NCI-H69 (cell line): ENCODE measurements at places on chromosomes 6 and 20.

GRCh38 chr6:170152124-170152926 lies 138.6 kb downstream of the DLL1 start:
- no peak for DNase-seq

GRCh38 chr6:110389689-110390382 lies 25.5 kb downstream of the DDO start:
- DNase-seq: no peak

DNA sequence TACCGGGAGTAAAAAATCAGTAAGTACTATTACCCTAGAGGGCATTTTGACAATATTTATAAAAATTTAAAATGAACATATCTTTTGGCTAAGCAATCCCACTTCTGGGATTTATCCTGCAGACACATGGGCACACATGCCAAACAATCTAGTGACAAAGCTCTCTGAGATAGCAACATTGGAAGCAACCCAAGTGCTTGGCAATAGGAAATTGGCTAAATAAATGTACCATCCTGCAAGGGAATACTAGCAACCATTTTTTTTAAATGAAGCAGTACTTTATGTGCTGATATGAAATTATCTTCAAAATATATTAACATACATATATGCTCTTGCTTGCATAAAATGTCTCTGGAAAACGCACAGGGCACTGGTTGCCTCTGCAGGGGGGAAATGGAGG lies 133.8 kb downstream of the SNX5 start:
- no peak for DNase-seq

DNA sequence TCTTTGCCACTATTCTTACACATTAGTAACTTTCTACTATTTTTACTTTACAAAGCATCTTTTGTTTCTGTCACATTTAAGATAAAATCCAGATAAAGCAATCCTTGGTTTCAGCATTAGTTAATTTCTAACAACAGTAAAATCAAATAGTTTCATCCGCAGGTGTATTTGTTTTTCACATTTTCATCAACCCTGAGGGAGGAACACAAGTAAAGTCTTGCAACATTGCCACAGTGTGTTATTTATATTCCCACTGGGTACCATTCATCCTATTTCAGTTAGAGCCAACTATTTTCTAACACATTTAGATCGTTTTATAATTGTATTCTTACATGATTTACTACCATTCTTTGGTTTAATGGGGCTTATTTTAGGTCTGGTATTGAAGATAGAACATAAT lies 908.7 kb upstream of the CITED2 start:
- peak; percentile 60 for DNase-seq

DNA sequence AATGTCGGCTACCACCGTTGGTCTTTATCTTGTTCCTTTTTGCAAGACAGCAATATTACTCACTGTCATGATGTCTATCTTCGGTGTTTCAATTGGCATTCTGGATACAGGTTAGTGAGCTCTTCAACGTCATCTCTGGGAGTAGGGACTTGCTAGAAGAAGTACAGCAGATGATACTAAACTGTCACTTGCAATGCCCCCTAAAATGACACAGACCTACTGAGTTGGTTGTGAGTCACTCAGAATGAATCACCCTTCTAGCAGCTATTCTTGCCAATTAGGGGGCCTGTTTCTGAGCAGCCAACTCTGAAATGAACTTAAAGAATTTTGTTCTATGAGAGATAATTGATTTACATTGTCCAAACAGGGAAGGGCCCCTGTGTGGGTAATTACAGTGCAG lies 176.5 kb downstream of the SLC16A10 start:
- no peak for DNase-seq
